ENCODE measurements at places on chromosomes 6 and 20. TPM values are rescaled to one million over a fixed set of nuclear protein-coding genes. Genes with fewer than 3 reads are reported as not detected.

GRCh38 chr6:17476511-17476910 is 83.1 kb downstream of the CAP2 start:
- DNase-seq = no peak

GRCh38 chr20:17849138-17849900 is 119.3 kb downstream of the SNX5 start:
- no peak for DNase-seq

DNA sequence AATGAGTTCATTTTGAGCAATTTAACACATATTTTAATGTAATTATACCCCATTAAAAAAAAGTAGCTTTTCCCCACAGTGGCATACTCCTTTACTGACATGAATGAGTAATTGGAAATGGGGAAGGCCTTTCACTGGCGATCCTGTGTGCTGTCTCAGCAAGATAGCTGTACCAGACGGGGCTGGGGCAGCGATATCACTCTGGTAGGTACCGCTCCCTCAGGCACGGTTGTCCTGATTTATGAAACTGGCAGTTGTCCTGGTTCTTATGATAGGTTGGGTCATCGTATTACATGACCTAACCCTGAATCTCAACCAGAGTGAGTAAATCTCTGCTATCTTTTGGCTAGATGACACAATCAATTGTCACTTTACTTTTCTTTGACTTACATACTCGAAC is 355.0 kb upstream of the MAP3K7 start:
- DNase-seq = no peak

- DNase-seq = no peak
These were observed 27.9 kb downstream of the LOC128125822 start for GRCh38 chr6:63600136-63600535.

EYS gene
- not detected for total RNA-seq

DNA sequence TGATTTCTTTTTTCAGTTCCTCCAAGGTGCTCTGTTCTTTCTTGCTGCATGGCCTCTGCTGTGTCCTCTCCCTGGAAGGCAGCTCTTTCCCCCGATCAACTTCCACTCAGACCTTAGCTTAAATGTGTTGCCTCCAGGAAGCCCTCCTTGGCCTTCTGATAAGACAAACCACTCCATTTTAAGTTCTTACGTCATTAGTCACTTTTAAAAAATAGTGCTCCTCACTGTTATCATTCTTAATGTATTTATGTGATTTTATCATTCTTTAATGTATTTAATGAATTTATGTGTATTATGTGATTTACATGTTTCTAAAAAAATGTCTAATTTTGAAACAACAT is 12.2 kb upstream of the MANBAL start:
- DNase-seq = no peak

RAB44 gene
- under 0.01 TPM for total RNA-seq

GRCh38 chr20:53609491-53610445 is 16.1 kb upstream of the ZNF217 start:
- DNase-seq = peak; percentile 55

GRCh38 chr6:39496915-39497314 is 174.4 kb upstream of the KCNK16 start:
- peak; percentile 21 for DNase-seq

DNA sequence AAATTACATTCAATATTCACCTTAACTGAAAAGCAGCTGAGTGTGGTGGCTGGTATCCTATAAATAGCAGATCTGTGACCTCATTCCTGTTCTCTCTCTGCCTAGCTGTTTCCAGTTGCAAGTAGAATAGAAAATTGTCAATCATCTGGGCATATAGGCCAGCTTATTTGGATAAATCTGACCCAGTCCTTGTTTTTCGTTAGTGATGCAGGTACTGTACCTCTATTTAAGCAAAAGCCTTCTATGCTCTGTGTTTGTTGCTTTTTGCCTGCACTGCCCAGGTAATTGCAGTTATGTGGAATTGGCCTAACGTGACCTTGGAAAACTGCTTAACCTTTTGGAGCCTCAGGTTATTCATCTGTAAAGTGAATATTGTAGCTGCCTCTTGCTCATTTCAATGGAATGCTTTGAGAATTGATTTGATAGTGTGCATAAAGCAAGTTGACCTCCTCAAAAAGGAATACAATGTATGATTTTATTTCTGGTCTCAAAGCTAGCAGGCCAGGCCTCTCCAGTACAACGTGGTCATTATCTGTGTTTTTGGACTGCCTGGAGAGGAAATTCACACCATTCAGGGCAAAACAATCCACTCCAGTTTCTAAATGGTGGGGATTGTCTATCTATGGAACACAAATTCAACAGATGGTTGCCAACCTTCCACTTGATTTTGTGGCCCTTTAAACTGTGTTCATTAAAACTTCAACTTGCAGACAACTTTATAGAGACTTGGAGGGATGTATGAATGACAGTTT is 508.7 kb upstream of the CITED2 start:
- no peak for DNase-seq

GRCh38 chr20:8399947-8400346 is 267.9 kb downstream of the PLCB1 start:
- DNase-seq = no peak

GRCh38 chr6:85436939-85437495 is 12.9 kb upstream of the NT5E start:
- peak; percentile 75 for DNase-seq

- no peak for DNase-seq
These were observed 35.8 kb upstream of the BCAS1 start for GRCh38 chr20:54106162-54106561.

- DNase-seq = no peak
These were observed 248.1 kb downstream of the TAF4 start for GRCh38 chr20:61817575-61817974.

EEF1A2 gene
- total RNA-seq = 6.4 TPM

GPRC6A gene
- not detected for total RNA-seq

DNA sequence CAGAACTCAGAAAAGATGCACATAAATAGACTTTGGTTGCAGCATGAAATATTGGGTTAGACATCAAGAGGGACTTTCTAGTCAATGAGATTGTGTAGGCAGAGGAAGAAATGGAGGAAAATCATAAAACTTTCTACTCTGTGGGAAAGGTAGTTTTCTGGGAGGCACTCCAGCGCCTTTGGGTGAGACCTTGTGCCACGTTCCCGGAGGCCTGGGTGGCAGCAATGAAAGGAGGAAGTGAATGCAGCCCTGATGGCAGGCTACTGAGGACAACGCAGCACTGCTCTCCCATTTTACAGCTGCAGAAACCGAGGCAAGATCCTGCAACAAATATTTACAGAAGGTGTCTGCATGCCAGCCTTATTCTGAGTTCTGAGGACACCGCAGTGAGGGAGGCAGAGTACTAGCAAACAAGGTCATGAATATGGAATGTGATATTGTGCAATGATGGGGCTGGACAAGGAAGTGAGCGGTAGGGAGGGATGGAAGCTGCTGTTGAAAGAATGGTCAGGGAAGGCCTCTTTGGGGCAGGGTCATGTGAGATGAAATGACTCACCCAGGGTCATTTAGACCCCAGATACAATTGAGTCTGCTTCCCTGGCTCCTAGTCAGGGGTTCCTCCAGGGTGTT is 159.1 kb downstream of the TFAP2C start:
- DNase-seq = peak; percentile 95

GNAS-AS1 gene
- total RNA-seq = 1.3 TPM

- no peak for DNase-seq
These were observed 37.6 kb downstream of the OR2B6 start for GRCh38 chr6:27994616-27995015.

- no peak for DNase-seq
These were observed 96.5 kb upstream of the SCP2D1 start for GRCh38 chr20:18717062-18717461.

AVP gene
- total RNA-seq = not detected

GRCh38 chr20:45266977-45267376 is 12.6 kb upstream of the SLPI start:
- DNase-seq = no peak

- no peak for DNase-seq
These were observed 309.3 kb upstream of the SUPT3H start for GRCh38 chr6:45686841-45687569.

DNA sequence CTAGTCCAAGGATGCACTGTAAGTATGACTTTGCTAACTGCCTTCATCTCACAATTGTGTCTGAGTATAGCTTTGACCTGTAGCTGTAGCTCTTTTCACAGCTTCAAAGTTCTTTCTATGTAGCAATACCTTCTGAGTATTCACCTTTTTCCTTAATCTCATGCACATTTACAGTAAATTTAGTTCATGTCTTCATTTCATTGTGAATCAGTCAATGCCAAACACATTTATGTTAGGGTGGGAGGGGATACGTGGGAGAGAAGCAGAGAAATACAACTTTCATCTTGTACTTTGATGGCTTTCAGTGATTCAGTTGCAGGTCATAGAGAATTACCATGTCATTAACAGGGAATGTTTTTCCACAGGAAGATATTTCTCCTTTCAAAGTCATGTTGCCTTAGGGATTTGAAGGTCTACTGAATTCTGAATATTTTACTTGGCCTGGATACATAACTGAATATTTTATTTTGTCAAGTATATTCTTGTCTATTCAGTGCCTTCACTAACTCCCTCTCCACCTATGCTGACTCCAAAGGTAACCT is 119.2 kb downstream of the TINAG start:
- DNase-seq = no peak

PAX1 gene
- total RNA-seq = 0.12 TPM

DNA sequence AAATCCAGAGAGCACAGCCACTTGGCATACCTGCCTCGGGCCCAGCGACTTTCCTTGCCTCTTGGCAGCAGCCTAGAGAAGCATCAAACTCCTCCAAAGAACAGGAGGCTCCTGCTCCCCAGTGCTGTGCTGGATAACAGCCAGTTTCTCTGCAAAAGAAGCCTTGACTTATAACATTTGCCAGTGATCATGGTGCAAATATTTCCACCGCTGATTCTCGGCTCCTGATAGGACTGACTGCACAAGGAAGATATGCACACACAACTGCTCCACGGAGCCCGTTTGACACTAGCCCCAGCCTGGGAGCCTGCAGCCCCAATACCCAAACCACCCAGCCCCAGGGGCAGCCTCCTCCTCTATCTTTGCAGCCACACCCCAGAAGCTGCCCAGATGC is 17.5 kb downstream of the ACSS1 start:
- DNase-seq = no peak

DNA sequence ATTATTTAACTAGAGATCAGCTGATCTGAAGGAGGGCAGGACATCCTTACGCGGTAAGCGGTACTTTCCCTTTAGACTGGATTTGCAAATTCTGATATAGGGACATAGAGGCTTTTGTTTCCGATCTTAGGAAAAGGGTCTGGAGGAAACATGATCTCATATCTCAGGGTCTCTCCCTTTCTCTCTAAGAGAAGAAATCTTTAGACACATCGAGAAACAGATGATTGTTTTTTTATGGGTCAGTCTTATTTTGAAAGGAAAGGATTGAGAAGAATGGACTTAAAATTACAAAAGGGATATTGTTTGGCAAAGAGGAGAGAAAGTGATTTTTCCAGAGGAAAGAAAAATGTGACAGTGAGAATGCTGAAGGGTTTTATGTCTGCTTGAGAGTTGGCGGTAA is 83.9 kb upstream of the OGFRL1 start:
- DNase-seq = no peak

SALL4 gene
- total RNA-seq = 0.86 TPM

- DNase-seq = no peak
These were observed 80.2 kb downstream of the MLIP start for GRCh38 chr6:54191461-54191860.

DNA sequence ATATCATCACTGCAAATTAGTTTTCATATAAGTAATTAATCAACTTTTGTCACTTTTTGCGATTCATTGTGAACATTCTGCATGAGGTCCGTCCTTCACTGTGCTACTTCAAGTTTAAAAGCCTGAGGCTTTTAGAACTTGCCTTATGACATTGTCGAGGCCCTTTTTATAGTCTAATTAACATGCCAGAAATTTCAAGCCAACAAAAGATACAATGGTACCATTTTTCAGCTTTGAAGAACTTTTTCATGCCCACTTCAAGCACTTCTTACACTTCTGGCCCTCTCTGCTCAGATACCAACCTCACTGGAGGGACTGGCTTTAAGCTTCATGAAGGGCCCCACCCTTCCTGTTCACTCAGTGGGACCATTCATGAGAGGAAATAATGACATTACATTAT is 323.1 kb downstream of the TPBG start:
- no peak for DNase-seq

DNA sequence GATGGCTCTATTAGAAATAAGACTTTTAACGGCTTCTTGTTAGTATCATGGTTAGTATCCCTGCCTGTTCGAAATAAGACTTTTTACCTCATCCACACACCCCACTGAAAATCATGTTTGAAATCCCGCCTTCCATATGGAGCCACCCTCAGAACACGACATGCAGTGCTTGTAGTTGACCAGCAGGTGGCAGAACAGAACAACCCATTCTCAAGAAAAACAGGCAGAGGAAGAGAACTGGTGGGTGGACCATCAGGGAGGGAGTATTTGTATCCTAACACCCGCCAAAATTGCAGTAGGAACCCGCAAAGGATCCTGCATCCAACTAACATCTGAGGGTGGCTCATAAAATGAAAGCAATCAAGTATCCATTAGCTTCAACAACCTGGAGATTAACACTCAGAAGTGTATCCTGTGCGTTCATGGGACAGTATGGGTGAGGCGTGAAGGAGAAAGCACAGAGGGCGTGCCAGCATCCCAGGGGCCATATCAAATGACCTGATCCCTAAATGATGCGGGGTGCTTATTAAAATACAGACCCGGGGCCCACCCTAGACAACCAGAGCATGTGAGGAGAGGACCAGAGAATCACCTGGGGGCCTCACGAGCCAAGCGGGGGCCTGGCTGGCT is 89.6 kb upstream of the NHSL1 start:
- DNase-seq = peak; percentile 78

ALDH8A1 gene
- total RNA-seq = not detected

PI16 gene
- total RNA-seq = not detected

E2F1 gene
- 20.7 TPM for total RNA-seq

DNA sequence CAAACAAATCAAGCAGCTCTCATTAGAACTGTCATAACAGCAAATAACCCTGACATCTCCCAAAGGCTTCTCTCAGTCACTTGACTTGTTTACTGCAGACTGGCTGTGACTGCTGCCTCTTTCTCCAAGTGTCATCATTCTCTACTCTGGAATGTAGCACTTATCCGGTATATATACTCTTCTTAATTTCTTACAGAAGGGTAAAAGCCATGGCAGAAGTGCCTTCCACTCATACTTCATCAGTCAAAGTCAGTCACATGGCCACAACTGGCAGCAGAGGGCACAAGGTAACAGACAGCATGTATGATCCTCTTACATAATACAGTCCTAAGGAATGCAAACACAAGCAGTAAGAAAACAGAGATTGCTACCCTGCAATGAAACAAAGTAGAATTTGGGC is 9.3 kb downstream of the NAPB start:
- no peak for DNase-seq

Measured in Daoy (cell line).